ENCODE measurements at places on chromosomes 12 and 14.

DNA sequence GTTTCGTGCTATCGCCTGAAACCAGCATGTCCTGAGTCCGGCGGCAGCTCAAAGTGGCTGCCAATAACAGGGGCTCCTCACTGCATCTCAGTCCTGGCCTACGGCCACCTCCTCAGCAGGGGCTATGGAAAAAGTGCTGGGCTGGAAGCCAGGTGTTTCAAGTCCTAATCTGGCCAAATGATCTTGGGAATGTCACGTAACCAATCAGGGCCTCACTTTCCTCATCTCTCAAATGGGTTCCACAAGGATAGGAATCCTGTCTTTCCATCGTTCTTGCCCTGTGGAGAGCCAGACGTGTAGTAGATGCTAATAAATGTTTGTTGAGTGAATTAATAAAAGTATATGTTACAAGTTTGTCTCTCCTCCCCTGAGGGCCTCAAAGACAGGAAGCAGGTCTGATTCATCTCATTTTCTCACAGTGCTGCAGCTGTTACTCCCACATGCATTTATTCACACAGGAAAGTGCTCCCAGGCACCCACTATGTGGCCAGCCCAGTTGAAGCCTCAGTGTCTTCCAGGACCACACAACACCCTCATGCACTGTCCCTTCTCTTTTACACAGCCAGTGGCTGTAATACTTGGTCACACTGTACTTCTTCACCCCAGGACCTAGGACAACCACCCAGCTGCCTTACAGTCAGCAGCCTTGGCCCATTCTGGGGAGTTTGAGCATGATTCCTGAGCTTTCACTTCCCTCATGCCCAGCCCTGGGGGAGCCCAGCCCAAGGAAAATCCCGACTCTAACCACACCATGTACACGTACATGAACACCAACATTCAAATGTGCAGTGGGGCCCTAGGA, 5.0 kb downstream of the CMKLR1 start:
- DNase-seq: no peak

- DNase-seq: no peak
These were observed 2.8 kb upstream of the KCNK13 start for GRCh38 chr14:90058876-90059458.

GRCh38 chr14:95522116-95522515, 5.7 kb upstream of the SYNE3 start:
- DNase-seq: no peak

GRCh38 chr12:80219345-80219744, 120.0 kb downstream of the OTOGL start:
- DNase-seq: no peak

GRCh38 chr12:115013236-115013981, 329.4 kb upstream of the TBX3 start:
- no peak for DNase-seq

DNA sequence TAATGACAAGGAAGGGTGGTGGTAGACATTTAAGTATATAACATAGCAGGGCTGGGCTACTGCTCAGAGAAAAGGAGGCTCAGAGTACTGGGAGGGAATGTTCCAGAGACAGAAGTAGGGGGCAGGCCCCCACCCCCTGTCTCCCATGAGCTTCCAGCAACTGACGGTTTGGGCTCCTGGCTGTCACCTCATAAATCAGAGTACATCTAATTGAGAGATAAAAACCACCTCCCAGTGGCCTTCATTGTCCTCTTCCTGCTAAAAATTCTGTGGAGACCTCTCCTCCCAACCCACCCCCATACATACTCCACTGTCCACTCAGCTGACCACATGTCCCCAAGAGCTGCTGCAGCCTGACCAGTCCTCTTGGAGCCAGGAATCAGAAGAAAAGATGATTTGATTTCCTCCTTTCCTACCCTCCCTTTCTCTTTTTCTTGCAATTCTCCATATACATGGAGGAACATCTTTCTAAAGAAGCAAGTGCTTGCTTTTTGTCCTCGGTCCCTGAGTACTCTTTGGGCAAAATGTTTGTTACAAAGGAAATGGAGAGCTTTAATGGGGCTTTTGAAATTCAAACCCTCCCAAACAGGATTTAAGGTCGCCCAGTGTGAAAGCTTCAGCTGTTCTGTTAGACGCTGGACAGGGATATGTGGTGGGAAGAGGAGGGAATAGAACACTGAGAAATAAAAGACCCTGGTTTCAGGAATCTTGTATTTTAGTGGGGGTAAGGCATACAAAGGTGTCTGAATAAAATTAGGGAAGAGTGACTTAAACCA, 16.4 kb upstream of the KCNA5 start:
- peak; percentile 28 for DNase-seq

DNA sequence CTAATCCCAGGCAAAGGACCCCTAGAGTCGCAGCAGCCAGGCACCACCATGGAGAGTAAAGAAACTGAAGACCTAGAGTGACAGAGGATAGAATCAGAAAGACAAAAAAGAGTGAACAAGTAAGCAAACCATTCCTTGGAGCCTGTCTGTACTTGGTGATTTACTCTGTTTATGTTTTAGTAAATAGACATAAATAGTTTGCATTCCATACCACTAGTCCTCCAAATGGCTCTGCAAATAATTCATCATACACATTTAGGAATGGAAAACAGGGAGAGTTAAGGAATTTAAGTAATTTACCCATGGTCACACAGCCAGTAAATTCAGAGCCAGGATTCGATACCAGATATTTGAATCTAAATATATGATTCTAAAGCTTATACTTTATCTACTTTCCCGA, 2.8 kb downstream of the OLR1 start:
- DNase-seq: no peak

DNA sequence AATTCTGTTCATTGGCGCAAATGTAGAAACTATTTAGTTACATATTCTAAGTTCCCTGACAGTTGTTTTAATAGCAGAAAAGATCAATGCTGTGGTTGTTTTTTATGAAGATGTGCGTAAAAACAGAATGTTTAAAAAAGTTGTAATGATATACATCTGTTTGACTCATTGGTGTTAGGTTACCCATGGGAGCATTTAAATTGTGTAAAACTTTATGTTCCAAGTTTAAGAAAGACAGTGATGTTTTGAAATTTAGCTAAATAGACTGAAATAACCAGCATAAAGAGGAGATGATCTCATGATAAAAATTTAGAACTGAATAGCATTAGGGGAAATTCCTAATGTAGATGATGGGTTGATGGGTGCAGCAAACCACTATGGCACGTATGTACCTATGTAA, 3.6 kb downstream of the PELI2 start:
- DNase-seq: no peak

DNA sequence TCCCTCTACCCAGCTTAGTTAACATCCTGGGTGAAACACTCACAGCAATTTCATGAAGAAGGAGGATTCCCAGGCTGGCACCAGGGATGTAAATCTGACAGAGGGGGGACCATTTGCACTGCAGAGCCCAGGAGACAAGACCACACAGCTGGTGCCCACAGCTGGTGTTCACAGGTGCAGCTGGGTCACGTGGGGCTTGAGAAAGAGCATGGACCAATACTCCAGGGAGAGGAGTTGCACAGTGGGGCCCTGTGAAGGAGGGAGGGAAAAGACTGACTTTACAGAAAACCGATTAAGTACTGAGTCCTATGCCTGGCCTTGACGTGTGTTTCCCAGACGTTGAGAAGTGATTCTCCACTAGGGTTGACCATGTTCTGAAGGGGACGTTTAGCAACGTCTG, 1316.7 kb upstream of the TMEM132C start:
- no peak for DNase-seq

GRCh38 chr14:59939828-59940227, 19.9 kb downstream of the LRRC9 start:
- DNase-seq: no peak

GRCh38 chr12:76080729-76081415, 3.6 kb downstream of the NAP1L1 start:
- DNase-seq: no peak

GRCh38 chr14:106778986-106779385, 1252.6 kb downstream of the TMEM121 start:
- no peak for DNase-seq

- DNase-seq: no peak
These were observed 19.0 kb upstream of the LTBP2 start for GRCh38 chr14:74630881-74631690.

- DNase-seq: no peak
These were observed 154.5 kb upstream of the FKBP4 start for GRCh38 chr12:2640281-2640680.

DNA sequence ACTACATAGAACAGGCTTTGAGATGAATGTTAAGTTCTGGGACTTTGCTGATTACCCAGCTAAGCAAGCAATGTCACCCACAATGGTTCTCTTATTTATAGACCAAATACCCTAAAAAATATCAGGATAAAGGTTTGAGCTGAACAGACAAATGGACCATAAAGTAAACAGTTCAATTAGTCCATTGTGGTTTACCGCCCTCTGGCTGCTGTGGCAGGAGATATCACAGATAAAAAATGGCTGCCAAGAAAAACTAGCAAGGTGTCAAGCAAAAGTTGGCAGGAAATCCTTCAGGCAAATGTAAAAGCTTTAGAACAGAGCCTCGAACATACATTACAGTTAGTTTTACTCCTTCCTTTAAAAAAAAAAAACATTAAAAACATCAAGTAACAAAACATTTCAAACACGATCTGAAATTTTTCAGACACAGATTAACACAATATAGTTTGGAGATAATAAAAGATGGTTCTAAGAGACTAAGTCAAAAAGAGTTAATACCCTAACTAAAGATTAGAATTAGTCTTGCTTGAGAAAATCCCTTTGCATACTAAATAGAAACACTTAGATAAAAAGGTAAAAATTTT, 41.3 kb downstream of the MED13L start:
- peak; percentile 47 for DNase-seq

DNA sequence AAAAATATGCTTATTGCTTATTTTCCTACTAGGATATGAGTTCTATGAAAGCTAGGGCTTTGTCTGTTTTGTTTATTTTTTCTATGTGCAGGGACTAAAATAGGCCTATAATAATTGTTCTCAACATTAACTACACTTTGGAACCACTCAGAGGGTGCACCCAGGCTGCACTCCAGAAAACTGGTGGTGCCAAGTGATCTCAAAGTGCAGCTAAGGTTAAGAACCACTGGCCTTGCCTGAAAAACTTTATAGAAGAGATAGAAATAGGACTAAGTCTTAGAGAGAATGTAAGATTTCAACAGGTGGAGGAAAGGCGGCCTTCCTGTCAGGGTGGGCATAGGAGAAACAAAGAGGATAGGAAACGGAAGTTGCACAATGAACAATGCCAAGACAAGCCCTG, 37.7 kb upstream of the NR1H4 start:
- no peak for DNase-seq

DNA sequence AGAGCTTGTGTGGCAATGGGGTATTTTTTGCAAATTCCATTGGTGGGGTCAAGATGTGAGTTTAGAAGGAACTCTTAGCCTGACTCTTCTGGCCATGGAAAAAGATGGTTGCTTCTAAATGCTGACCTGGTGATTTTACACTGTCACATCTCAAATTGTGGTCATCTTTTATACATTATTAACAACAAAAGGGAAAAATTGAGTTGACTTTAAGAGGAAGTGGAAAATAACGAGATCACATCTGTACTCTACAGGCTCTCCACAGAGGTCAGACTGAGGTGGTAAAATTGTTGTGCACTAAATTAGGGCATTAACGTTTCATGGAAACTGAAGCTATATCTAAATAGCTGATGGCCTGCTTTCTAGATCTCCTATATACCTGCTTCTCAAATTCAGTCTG, 44.7 kb downstream of the PTPN11 start:
- DNase-seq: no peak

- DNase-seq: no peak
These were observed 10.7 kb downstream of the PRKCH start for GRCh38 chr14:61331992-61332657.

DNA sequence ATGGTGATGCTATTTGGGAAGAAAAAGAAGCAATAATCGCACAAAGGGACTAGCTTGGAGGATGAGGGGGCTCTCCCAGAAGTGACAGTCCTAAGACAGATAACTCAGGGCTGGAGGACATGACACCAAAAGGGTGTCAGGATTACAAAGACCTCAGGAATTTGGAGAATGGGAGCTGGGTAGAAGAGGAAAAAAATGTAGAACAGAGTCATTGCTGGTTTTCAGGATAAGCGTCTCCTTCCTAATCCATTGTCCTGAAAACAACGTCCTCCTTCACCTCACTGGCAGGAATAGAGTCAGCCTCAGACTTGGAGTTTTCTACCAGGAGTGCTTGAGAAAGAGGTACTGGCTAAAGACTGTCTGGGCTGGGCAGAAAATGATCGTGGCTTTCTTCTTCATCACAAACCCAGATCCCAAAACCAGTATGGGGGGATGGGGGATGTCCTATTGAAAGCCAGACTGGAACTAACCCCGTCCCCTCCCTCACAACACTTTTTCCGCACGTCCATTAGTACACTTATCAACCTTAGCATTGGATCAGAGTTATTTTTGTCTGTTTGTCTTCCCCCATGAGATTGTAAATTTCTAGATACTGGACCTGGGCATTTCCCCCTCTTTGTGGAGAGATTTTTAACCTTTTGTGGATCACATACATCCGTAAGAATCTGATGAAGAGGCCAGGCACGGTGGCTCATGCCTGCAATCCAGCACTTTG, 14.3 kb downstream of the B4GALNT3 start:
- no peak for DNase-seq

DNA sequence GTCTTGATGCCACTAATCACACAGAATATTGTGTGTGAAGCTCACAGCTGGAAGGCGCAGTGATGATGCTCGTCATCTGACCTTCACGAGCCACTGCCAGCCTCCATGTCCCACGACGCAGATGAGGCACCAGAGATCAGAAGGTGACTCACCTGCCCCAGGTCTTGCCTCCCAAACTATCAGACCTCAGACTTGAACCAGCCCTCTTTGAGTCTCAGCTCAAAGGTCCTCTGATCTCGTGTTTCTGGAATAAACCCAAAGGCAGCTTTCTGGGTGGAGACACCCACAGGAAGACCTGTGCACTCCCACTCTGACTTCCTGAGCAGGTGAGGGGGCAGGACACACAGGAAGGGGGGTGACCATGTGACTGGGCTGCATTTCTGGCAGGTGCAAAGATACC, 19.6 kb upstream of the CHGA start:
- DNase-seq: no peak

DNA sequence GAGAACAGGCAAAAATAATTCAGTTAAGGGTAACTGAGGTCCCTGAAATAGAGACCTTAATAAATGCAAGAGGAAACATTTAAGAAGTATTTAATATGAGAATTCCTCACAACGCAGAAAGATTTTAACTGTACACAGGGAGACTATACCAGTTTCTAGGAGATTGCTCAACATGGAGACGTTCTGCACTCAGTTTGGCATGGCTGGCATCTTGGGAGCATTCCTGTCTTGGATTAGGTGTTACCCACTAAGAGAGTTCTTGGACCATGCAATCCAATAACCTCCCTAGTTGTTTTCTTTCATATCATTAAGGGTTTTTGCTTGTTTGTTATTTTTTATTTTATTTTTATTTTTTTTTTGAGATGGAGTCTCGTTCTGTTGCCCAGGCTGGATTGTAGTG, 302.4 kb downstream of the NELL2 start:
- no peak for DNase-seq
